ENCODE measurements at places on chromosomes 3 and 15.
A peak's percentile ranks its signal among the peaks of the same experiment; 100 is the strongest.

DNA sequence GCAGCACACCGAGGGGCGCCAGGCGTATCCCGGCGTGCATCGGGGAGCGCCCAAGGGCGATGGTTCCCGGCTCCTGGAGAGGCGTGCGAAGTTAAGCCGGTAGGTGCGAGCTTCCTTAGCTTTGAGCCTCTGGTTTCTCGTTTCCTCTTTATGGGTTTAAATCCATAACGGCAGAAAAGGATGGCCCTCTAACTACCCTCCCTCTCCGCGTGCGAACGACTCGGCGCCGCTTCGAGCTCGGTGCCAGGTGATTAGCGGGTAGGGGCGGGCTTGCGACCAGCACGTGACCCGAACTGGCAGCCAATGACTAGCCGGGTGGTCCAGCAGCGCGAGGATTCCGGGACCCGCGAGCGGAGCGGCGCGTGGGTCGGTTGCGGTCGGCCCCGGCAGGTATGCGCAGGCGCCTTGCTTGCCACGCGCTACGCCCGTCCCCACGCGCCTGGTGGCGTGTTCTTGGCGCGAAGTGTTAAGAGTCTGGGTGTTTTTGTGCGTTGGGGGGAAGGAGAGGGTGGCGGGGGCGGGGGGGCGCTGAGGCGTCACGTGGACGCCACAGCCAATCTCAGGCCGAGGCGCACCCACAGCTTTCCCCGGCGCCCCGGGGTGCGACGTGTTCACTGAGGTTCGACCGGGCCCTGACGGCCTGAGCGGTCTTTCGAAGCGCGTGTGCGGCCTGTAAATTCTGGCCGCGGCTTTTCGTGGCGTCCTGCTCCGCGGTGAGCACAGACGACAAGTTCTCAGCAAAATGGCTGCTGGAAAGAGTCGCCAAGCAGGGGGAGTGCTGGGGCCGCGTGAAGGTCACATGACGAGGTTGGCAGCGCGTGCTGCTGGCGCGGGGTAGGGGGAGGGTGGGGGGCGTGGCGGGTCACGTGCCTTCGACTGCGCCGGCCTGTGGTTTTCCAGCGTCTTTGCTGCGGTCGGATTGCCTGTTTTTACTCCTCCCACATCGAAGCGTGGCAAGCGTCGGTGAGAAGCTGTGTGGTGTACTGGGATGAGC, 38.7 kb upstream of the MGA start:
- peak; percentile 82 for DNase-seq

- no peak for DNase-seq
These were observed 1.5 kb upstream of the NMNAT3 start for GRCh38 chr3:139679220-139679775.

- no peak for DNase-seq
These were observed 75.9 kb downstream of the VGLL4 start for GRCh38 chr3:11567516-11568467.

DNA sequence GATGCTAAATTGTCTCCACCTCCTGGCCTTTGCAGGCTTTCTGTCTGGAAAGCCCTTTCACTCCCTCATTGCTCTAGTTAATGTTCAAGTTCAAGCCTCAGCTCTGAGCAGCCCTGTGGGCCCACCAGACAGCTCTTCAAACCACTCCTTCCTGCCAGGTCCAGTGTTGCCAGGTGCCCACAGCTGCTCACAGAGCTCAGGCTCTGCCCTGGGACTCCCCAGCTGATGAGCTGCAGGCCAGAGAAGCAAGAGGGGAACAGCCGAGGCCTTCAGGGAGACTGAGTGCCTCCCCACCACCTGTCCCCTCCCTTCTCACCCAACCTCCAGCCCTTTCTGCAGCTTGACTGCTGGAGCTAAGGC, 1.3 kb upstream of the ZBTB47 start:
- DNase-seq = no peak

- DNase-seq = no peak
These were observed 48.4 kb downstream of the TMEM44 start for GRCh38 chr3:194584866-194585265.

GRCh38 chr3:150545419-150546225, 674 bp downstream of the SERP1 start:
- peak; percentile 29 for DNase-seq

GRCh38 chr3:123026565-123027291, 835 bp downstream of the SEMA5B start:
- no peak for DNase-seq

GRCh38 chr3:157092230-157092629, 67.7 kb downstream of the CCNL1 start:
- DNase-seq = no peak

GRCh38 chr3:6418485-6418884, 442.4 kb upstream of the GRM7 start:
- no peak for DNase-seq

- no peak for DNase-seq
These were observed 5.2 kb downstream of the ANXA2 start for GRCh38 chr15:60392601-60392985.

DNA sequence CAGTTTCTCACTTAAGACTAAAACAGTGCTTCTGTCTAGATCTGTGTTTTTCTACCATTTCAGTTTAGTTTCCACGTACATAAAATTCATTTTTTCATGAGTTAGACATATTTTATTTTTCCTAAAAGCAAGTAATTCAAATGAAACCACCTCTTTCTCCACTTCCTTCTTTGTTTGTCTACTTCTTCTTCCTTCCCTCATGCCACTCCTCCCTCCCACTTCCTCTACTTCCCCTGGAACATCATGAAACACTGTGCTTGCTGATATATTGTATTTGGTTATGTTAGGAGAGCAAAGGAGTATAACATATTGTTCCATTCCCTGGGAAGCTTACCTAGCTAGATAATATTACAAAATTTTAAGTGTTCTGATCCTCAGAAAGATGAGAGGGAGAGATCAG, 36.7 kb upstream of the GOLGA8B start:
- DNase-seq = no peak

DNA sequence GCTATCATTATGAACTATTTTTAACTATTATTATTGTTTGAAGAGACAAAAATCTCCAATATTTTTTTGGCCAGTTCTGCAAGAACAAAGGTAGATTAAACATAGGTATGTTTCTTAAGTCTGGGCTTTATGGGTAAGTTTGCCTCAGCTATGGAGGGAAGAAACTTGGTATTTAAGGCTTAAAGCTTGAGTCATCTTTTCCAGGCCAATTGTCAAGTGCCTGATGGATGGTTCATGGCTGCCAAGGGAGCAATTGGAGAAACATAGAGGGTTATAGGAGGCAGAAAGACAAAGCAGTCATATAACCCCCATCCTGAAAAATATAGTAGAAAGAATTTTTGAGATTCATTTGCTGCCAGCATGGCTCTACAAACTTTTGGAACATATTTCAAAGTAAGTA, 7.2 kb upstream of the STAC start:
- no peak for DNase-seq

DNA sequence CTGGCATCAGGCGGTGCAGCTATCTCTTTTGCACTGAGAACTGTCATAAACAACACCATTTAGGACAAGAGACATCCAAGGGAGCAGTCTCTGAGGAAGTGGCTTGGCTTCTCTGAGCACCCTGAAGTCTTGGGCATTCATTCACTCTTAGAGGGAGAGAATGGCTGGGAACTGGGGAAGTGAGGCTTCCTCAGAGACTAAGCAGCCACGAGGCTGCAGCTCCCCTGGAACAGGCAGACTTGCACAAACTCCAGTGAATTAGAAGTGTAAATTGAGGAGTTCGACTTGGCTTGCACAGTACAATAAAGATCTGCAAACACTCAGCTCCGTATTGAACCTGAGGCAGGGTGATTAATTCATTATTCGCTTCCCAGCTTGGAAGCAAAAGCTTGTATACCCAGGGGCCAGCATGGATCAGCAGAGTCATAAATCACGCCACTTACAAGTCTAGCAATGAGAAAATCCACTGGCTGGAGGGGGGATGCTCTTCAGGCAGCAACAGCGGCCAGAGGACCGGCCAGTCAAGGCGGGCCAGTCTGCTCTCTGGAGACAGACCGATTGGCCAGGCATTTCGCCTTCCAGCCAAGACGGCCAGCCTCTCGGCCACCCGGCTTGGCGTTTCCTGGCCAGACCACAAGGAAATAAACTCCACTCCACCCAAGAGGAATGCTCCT, 118.8 kb upstream of the ADPGK start:
- DNase-seq = no peak

DNA sequence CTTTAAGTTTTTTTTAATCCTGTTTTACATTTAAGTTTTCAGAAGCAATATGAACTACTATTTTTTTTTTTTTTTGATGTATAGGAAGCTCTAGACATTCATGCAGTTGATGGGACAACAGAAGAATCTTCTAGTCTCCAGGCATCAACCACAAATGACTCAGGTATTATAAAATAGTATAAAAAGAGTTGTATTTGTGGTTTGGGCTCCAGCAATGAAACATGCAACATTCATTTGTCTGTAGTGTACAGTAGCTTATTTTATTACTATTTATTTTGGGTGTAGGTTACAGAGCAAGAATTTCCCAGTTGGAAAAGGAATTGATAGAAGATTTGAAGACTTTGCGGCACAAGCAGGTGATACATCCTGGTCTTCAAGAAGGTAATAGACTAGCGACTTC, 38.6 kb downstream of the MGA start:
- DNase-seq = no peak

DNA sequence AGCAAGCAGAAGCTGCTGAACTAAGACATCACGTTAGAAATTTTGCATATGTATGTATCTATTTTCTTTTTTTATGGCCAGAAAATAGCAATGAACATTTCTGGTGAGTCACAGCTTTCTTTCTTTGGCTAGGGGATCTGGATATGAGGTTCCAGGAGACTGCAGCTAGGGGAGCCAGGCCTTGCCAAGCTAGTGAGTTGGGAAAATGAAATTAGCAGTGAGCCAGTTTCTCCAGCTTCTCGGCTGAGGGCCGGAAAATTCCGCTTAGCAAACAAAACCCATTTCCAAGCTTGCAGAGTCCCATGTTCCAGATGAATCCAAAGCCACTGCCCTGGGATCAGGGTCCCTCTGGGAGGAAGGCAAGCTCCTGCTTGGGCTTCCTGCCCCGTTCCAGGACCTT, 137.6 kb downstream of the SRGAP3 start:
- no peak for DNase-seq

- no peak for DNase-seq
These were observed 14.3 kb downstream of the BHLHE40 start for GRCh38 chr3:4993276-4994143.

- DNase-seq = no peak
These were observed 66.8 kb downstream of the GALK2 start for GRCh38 chr15:49236869-49237268.

DNA sequence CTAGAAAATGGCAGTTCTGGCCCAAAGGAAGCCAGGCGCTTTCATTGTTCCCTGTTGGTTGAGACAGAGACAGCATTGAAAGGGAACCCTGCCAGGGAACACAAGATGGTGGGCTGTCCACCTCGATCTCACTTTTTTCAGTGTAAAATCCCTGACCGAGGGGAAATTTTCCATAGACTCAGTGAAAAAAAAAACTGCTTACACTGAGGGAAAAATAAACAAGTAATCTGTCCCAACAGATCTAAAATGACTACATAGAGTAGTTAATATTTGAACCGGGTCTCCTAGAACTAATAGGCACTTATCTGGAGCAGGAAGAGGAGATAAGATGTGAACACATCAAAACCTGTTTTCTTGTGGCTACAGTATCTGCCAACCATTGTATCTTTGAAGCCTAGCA, 763.4 kb upstream of the GOLIM4 start:
- no peak for DNase-seq

- DNase-seq = no peak
These were observed 206.5 kb downstream of the CBLB start for GRCh38 chr3:105662306-105662705.

DNA sequence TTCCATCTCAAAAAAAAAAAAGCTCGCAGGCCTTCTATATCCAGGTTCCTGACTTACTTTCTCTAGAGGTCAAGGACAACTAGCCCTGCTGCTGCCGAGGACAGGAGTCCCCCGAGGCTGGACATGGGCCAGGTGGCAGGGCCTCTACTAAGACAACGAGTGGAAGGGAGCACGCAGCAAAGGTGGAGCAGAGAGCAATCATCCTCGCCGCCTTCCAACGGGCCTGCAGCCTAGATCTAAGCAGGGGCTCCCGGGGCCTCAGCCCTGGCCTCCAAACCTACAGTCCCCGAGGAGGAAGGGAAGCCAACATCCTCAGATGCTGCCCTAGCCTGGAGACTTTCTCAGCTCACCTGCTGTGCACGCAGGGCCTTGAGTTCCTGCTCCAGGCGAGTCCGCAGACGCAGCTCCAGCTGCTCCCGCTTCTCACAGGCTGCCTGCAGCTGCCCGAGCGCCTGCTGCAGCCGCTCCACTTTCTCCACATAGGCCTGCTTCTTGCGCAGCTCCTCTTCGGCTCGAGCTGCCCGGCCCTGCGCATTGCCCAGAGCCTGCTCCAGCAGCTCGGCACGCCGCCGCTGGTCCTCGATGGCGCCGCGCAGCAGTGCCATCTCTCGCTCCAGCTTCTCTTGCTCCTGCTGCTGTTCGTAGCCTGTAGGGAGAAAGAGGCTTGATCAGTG, 12.9 kb downstream of the AMOTL2 start:
- DNase-seq = no peak

GRCh38 chr3:170760174-170760526, 109.8 kb downstream of the RPL22L1 start:
- DNase-seq = no peak

- no peak for DNase-seq
These were observed 46.0 kb downstream of the PPCDC start for GRCh38 chr15:75069301-75069925.

- DNase-seq = no peak
These were observed 36.8 kb downstream of the TMEM40 start for GRCh38 chr3:12722226-12722625.

- no peak for DNase-seq
These were observed 43.8 kb downstream of the GRIP2 start for GRCh38 chr3:14496351-14496750.

DNA sequence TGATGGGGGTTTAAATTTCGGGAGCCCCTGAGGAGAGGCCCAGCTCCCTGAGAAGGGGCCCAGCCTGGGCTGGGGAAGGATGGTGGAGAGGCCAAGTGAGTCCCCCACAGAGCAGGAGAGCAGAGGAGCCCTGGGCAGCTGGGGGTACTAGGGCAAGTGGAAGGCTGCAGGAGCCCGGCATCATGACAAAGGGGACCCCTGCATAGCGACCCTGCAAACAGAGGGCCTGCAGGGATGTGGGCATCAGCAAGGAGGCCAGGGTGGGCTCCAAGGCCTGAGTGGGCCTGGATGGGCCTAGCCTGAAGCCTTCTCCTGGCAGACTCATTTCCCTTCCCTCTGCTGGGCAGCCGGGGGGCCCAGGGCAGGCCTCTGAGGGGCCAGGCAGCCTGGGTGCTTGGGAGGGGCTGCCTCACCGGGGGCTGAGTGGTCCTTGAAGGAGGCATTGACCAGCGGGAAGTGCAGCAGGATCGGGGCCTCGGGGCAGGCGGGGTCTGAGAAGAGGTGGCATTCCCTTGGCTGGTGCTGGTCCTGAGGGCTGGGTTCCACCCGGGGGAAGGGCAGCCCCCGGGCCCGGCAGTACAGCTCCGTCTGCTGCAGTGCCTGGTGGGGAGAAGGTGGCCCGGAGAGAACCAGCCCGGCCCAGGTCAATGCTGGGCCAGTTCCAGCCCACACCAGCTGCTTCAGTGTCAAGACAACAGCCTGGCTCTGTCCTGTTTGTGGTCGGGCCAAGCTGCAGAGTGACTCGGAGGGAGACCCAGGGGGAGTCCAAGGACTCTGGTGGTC, 24.7 kb downstream of the PLA2G4D start:
- DNase-seq = no peak
